Stimulated activated CD4-positive, alpha-beta T cell treated with anti-CD3 and anti-CD28 coated beads, Interleukin-4, amount 100 ng/mL, for 24 hours (primary cell): ENCODE measurements at places on chromosomes 7 and 10.
A peak's percentile ranks its signal among the peaks of the same experiment; 100 is the strongest.

- no peak for DNase-seq
These were observed 57.2 kb downstream of the SLC16A12 start for GRCh38 chr10:89478085-89478738.

DNA sequence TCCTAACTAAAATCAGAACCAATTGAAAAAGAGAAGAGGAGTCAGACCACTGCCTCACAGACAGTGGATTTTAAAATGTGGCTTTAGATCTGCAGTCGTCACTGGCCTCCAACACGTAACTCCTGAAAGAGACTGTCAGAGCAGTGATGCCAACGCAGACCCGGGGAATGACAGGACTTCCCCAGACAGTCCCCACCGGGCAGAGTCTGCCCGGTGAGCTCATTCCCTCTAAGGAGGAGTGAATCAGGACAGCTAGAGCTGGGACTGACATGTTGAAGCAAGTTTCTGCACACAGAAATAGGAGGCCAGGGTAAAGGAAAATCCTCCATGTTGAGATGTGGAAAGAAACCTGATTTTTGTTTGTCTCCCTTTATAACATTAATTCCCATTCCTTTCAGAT lies 105.0 kb downstream of the TES start:
- no peak for DNase-seq

DNA sequence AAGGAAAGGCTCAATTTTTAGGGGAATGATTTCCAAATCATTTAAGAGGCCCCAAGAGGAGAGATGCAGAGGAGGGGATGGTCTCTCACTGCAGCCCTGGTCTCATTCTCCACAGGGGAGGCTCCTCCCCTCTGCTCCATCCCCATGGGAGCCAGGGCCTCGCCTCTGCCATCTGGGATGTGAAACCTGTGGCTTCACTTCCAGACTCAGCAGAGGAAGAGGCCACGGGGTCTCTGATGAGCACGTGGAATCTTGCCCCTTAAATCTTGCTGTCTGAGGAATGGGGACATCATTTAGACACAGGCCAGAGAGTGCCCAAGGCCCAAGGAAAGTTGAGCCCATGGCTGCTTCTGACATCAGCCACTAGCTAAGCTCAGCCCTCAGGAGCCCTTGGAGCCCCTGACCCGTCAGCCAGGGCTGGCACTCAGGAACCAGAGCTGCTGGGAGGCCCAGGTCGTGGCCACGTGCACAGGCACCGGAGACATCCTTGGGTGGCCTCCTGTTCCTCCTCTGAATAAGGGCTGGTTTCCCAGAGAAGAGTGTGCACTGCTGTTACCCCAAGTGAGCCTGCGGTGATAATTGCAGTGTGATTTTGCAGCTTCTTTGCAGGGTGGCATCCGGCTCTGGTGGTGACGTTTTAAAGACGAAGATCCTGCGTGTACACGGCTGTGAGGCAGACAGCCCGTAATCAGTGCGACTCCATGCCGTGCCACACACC lies 50.5 kb downstream of the VIPR2 start:
- no peak for DNase-seq

DNA sequence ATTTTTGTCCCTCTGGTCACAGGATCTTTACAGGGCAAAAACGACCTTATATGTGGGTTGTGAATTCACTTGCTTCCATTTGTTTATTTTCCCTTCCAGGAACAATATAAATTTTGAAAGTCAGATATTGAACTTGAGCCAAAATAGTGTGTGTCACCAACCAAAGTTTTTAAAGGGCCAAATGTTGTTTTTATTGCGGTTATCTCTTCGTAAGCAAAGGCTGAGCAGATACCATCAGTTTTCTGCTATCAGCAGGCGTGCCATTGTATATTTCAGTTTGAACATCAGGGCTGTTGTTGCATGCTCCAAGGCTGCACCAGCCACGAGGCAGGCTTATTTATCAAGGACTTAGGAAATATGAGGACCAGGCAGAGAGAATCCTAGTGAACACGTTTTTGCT lies 160.3 kb downstream of the PAXIP1 start:
- no peak for DNase-seq

- no peak for DNase-seq
These were observed 147.1 kb downstream of the RGS10 start for GRCh38 chr10:119395280-119396007.

DNA sequence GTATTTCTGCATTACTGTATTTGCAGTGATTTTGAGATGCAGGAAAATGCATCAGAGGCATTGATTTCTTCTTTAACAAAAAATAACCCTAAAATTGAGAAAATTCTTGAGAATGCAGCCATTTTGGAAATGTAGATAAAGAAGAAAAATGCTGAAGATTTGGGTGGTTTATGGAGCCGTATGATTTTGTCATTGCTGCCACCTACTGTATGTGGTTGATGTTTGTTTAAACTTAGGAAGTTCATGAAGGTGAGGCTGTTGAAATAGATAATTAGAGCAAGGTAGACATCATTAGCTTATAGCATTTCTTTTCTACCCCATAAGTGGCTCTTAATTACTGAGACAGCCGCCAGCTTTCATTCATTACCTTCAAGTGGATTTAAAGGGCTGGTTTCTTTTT lies 92.1 kb upstream of the SAMD8 start:
- DNase-seq: no peak

GRCh38 chr10:97612386-97612785 lies 20.9 kb downstream of the MORN4 start:
- no peak for DNase-seq

GRCh38 chr10:49311555-49312236 lies 12.7 kb downstream of the C10orf71 start:
- no peak for DNase-seq

GRCh38 chr7:129951226-129952085 lies 1.3 kb downstream of the UBE2H start:
- no peak for DNase-seq

- DNase-seq: no peak
These were observed 38.2 kb upstream of the BET1 start for GRCh38 chr7:94042381-94042780.

- DNase-seq: no peak
These were observed 114.7 kb upstream of the FAM171A1 start for GRCh38 chr10:15485684-15486316.

- no peak for DNase-seq
These were observed 7.4 kb downstream of the TMEM248 start for GRCh38 chr7:66928388-66928787.

DNA sequence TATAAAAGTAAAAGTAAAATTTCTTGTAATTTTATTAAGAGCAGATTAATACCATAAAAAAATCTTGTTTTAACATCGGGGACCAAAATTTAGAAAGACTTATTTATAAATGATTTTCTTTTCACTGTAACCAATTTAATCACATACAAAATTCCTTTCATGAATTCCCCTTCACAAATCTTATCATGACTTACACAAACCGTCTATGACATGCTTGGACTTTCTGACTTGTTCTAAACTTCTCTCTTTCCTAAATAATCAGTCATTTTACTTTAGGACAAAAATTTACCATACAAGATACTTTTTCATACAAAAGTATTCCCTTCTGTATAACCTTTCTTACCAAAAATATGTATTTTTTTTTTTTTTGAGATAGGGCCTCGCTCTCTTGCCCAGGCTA lies 9.3 kb downstream of the CROT start:
- DNase-seq: no peak

DNA sequence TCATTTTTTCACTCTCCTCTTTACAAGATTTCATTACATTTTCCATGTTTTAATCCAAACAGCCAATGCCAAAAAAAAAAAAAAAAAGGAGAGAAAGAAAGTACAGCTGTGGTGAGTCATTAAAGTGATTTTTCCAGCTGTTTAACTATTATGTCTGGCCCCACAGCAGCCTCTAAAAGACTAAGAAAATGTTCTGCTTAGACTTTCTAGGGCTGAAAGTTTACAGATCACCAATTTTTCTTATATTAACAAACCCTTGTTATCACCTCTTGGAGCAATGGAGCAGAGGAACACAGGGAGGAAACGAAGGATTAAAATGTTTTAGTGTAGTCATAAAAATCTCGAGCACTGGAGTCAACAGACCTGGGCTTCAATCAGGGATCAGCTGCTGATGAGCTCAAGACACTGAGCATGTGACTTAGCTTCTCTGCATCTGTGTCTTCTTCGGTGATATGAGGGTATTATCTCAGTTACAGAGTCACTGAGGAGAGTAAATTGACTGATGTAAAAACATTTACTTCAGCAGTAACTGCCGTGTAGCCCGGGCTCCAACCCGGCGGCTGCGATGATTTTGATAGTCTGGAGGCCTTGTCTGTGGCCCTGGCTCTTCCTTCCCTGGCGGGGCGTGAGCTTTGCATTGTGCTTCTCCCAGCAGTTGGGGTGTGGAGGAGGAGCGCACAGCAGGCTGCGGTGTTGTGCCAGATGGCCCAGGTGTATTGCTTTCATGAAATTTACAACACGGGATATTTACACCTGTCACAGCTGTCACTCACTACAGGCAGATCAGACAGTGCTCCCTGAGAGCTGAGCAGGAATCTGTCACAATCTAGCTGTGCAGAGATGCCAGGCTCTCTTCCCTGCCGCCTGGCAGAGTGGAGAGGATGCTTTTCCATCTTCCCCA lies 298.3 kb upstream of the FZD8 start:
- DNase-seq: no peak

- DNase-seq: no peak
These were observed 4.5 kb upstream of the GRID1 start for GRCh38 chr10:86371116-86371515.

GRCh38 chr10:37710831-37711616 lies 146.4 kb downstream of the ZNF248 start:
- no peak for DNase-seq

DNA sequence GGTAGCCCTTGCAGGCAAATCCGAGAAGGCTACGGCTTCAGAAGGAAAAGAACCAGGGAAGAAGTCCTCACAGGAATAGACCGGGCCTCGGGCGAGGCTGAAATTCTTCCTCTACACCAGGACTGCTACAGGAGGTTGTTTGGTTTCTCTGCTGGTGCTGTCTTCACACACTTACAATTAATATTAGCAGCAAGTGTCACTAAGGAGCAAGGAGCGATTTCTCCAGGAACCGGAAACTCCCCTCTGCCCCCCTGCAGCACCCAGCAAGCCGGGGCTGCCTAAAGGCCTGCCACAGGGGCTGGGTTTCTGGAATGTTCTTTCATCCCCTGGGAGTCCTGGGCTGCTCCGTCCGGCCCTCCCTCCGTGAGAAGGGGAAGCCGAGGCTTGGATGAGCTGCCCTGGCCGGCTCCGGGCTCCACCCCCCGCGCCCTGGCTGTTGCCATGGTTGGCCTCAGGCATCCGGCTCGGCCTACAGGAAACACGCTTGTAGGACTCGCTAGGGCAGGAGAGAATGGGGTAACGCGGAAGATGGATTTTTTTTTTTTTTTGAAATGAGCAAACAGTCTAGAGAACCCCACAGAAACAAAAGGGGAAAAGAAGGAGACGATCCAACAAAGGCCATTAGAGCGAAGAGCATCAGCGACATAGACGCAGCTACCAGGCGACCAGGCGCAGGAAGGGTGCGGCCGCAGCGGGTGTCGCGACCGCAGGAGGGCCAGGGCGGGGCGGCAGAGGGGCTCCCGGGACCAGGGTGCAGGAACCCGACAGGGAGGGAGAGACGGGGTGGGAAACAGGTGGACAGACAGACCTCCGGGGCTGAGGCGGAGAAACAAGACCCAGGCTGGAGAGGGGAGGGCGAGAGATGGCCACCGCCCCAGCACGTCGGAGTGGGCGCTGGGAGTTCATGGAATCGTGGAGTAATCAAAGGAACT lies 33.0 kb downstream of the EN2 start:
- DNase-seq: peak; percentile 32

GRCh38 chr7:38656968-38657367 lies 25.8 kb upstream of the AMPH start:
- DNase-seq: no peak

DNA sequence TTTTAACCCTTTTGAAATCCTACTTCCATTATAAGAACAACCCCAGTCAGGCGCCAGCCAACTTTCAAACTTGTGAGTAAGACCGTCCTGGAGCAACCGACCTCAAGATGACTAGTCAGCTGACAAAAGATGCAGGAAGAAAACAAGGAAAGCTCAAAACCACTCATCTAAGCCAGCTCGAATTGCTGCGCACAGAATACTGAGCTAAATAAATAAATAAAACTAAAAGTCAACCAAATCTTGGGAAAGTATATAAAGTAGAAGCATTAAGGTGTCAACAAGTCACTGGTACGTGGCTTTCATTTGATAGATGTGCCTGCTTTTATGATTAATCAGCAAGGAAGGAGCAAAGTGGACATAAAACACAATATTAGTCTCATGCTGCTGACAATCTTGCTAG lies 1269.8 kb downstream of the XPNPEP1 start:
- DNase-seq: no peak

DNA sequence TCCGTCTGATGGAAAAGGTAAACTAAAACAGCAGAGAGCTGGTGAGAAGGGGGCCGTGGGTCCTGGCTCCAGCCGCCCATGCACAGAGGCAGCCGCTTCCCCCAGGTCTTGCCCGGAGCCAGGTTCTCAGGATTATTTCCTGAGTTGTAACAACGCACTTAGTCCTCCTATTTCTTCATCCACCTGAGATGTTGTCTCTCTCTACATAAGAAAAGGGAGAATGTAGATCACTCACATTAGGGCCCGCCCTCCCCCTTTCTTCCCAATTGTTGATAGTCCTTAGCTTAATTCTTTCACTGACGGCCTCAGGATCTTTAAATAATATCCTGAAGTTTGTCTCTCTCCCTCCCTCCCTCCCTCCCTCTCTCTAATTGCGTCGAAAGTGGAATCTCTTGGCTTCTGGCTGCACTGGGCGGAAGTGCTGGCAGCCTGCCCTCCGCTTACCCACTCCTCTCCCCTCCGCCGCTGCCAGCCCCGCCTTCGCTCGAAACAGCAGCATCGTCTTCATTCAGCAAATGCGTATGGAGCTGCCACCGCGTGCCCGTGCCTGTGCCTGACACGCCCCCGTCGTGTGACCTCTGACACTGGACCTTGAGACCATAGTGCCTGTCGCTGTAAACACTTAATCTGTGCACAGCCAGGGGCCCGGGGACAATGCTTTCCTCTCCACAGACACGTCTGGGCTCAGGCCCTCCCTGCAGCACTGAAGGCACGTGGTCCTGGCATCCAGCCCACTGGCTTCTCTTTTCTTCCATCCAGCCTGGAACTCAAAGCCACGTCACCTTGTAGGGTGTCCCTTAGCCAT lies 174.5 kb upstream of the PPP2R2D start:
- DNase-seq: no peak

DNA sequence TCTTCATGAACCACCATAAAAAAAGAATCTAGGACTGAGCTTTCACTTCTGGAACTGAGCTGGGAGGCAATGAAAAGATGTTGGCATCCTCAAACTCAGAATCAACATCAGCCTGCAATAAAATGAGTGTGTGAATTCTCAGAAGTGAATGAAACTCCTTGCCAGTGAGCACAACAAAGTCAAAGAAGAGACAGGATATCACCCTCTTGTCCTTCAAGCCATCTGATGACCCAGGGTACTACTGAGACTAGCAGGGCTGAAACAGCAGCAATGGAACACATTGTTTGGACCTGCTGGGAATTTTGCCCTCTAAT lies 13.0 kb downstream of the SLC25A13 start:
- DNase-seq: no peak

DNA sequence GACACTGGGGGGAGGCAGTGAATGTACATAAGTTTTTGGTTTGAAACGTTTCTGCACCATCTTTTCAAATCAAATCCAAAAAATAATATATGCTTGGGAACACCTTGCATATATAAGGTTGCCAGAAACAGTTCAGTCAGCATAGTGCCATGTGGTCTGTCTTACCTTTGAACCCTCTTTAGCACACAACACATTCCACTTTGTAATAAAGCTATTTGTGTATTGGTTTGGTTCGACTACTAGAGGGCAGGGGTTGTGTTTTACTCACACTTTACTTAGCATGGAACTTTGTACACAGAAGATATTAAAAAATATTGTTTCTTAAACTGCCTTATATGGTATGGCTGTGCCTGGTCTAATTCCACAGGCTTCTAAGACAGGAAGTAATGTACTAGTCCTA lies 43.2 kb downstream of the ALDH18A1 start:
- no peak for DNase-seq
